Inflammatory macrophage treated with lipopolysaccharide for 1 hour (primary cell): ENCODE measurements at places on chromosomes 1 and 21.

GRCh38 chr21:36703123-36703522 is 4.2 kb downstream of the SIM2 start:
- no peak for DNase-seq

GRCh38 chr1:225735252-225736149 is 42.1 kb upstream of the SRP9 start:
- DNase-seq: no peak

- DNase-seq: peak; percentile 93
These were observed 32.4 kb upstream of the JUN start for GRCh38 chr1:58816072-58816746.

DNA sequence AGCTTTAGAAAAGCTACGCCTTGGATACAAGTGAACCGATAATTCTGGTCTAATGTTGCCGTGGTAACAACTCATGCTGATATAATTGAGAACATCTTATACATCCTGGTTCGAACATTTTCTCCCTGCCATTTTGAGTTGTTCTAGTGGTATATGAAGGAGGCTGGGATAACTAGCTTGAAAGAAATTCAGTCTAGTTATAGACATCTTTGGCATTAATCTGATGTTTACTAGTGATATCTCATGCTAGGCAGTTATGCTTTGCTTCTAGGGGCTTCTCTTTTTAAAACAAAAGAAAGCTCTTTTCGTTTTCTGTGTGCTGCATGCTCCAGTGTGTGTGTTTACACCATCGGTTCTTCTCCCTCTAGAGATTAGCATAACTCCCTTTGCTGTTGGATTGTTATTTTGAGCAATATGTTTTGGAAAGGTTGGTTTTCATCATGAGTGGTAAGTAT is 20.5 kb downstream of the PRKACB start:
- DNase-seq: no peak

DNA sequence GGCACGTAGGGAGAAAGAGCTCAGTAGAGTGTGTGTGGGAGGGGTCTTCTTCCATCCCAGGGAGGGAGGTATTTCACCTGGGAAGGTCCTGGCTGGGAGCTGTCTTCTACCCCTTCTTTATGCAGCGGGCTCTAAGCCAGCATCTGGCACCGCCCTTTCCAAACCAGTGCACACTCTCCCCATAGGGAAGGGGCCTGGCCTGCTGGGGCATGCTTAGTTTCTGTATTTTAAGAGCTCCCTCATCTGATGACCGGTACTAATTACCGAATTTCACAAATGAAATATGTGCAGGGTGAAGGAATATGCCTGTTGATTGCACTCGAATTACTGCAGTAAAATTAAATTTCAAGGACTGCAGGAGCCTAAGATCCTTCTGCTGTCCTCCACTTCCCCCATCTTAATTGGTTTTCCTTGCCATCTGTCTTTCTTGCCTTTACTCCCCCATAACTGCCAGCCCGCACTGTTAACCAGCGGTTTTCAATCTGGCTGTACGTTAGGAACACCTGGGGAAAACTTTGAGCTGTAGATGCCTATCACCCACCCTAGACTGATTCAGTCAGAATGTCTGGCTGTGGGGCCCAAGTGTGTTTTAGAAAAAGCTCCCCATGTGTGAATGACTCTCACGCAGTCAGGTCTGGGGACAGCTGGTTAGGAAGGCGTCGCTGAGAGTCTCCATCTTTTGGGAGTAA is 20.1 kb downstream of the GALNT2 start:
- DNase-seq: no peak

DNA sequence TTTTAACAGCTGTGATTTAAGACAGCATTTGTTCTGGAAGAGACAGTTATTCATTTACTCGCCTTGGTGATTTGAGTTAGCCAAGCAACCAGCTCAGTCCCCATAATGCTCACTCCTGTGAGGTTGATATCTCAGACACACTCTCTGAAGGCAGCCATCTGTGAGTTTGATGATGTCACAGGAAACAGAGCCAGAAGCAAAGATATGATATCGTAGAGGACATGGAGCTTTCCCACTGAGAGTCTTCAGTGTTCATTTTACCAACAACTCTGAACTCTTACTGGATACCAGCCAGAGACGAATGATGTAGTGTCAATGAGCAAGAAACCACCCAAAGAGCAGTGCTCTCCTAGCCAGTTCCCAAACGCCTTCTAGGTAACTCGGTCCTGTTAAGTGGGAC is 219.4 kb downstream of the SLC35F3 start:
- DNase-seq: no peak

DNA sequence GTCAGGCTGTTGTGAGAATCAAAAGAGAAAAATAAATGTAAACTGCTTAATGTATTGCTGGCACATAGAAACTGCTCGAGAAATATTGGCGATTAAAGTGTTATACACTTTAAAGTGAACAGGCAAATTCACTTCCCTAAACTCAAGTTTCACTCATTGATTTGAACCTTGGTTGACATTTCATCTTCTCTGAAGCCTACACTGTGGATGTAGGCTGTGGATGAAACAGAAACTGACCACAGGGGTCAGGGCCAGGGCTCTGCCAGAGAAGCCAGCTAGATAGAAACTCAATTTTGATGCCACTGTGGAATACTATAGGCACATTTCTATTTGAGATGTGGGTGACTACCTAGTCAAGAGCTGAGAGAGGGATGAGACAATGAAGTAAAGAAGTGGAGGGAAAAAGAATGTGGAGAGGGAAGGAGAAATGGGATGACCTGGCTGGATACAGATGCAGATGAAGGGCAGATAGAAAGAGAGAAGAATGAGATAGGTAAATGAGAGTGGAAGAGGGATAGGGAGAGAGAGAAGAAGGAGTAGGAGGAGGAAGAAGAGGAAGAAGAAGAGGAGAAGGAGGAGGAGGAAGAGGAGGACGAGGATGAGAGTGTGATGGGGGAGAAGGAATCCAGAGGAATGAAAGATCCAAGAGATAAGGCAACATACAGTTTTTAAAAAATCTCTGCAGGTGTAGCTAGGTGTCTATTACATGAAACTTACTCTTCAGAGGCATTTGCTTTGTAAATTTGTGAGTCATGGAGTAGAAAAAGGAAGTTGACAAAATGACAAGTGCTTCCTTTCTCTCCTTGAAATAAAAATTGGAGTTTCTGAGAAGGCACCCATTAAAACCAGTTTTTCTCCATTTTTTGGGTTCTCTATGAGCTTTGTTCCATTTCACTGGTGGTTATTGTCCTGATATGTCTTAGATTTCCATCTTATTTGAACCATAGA is 17.4 kb upstream of the CD1D start:
- DNase-seq: peak; percentile 47

DNA sequence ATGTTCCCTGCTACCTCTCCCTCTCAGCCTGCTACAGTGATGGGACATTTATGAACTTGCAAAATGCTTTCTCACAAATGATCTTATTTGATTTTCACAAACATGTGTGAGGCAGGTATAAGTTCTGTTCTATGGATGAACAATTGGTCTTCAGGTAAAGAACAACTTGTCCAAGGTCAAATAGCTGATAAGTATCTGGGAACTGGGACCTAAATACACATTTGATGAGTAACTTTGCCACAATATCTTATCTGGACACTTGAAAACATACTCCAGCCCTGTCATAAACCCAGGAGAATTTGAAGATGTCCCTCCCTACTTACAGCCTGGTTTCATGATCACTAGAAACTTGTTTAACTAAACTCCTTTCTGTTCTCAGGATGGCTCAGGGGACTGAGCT is 23.0 kb downstream of the LRRN2 start:
- no peak for DNase-seq

DNA sequence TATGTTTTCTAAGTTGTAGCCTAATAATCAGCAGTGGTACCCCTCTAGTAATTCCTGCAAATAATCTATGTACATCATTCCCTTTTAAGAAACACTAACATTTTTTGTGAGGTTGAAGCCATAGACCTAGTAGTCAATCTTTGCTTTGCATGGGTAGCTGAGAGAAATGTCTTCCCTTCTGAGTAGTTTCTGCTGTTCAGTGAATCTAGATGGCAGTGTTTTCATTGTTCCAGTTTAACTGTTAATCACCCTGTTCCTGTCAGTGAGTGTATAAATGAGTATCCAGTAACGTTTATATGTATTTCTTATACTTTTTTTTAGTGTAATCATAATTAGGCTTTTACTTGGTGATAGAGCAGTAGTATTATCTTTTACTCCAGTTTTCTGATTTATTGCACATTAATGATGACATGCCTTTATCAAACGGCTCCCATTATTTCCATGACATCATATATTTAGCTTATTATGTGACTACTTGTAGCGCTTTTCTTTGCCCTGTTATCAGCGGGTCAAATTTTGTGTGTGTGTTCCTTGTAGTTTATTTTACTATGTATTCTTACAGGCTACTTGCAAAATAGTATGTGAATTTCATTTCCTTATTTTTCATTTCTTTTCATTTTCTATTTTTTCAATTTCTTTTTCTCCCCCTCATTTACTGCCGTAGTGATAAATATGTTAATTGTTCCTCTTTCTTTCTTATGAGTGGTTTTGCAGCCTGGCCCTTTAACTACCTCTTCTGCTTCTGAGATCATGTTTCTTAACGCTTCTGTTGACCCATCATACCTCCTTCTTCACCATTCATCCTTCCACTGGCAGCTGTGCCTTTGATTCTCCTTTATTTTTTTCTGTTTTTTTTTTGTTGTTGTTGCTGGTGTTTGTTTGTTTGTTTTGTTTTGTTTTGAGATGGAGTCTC is 18.8 kb downstream of the CEP350 start:
- no peak for DNase-seq

GRCh38 chr1:93703643-93704042 is 22.0 kb upstream of the BCAR3 start:
- no peak for DNase-seq

DNA sequence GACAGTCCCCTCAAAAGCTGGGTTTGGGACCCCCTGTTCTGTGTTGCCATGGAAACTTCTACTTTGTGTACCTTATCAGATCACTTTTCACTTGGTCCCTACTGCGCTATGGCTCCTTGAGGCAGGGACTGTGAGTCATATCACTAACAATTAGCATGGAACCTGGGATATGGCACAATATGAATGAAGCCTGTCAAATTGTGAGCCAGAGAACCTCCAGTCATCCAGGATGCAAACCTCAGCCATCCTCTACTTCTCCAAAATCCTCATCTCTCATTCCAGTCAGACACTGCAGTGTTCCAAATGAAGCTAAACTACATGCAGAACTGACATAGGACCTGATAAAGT is 11.2 kb upstream of the CAPZB start:
- no peak for DNase-seq

DNA sequence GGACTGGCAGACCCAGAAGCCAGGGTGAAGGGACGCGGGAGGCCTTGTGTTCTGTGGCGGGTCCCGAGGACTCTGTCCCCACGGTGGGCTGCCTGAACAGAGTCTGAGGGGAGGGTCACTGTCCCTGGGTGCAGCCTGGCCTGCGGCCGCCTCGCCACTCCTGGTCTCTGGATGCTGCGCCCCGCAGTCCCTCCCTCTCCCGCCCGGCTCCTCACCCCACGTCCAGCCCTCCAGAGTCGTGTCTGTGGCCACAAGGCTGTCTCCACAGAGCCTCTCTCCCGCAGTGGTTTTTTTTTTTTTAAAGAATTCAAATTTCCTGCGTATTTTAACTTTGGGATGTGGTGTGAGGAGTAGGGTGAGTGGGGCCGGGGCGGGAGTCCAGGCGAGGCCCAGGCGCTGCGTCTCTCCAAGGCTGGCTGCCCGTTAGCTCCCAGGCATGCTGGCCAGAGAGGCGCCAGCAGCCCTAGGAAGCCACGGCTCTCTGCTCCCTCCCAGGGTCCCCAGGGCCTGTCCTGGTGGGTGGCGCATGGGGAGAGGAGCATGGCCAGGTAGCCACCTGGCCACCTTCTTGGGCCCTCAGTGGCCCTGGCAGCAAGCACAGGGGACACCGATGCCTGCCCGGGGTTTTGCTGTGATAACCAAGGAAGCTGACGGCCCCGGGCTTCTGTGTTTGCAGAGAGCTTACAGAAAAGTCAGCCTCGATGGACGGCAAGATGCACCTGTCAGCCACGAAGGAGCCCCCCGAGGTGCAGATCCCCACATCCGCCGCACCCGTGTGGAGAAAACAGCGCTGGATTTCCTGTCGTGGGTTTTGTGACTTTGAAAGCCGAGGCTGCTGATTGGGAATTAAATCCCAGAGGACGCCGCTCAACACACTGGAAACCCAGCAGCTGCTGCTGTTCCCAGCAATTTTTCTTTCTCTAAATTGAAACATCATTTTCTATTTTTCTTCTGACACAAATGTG is 72.8 kb downstream of the MORN1 start:
- DNase-seq: no peak

- no peak for DNase-seq
These were observed 228.5 kb downstream of the LRRC40 start for GRCh38 chr1:69976896-69977295.

DNA sequence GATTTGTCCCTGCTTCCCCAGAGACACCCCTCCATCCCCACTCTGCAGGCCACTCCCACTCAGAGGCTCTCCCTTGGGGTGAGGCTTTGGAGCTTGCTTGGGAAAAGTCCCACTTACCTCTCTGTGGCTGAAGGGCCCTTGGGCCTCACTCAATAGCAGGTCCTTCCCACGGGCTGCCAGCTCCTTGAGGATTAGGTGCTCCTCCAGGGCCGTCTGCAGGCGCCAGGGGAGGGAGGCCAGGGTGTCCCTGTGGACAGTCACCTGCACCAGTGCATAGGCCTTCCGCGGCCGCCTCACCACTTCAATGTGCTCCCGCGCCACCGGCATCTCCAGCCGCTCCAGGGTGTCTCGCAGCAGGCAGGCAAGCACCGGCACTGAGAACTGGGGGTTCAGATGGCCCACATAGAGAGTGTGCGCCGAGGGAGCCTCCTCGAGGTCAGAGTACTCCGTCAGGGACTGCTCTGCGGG is 1.4 kb downstream of the SLFNL1 start:
- DNase-seq: no peak

DNA sequence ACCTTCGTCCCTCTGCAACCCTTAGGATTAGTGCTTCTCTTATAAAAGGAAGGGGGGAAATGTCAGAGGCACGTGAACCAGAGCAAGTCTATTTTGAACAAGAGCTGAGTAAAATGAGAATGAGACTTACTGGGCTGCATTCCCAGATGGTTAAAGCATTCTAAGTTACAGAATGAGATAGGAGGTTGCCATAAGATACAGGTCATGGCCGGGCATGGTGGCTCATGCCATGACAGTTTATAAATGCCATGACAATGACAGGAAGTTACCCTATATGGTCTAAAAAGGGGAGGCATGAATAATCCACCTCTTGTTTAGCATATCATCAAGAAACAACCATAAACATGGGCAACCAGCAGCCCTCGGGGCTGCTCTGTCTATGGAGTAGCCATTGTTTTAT is 2.5 kb upstream of the AQP10 start:
- no peak for DNase-seq

DNA sequence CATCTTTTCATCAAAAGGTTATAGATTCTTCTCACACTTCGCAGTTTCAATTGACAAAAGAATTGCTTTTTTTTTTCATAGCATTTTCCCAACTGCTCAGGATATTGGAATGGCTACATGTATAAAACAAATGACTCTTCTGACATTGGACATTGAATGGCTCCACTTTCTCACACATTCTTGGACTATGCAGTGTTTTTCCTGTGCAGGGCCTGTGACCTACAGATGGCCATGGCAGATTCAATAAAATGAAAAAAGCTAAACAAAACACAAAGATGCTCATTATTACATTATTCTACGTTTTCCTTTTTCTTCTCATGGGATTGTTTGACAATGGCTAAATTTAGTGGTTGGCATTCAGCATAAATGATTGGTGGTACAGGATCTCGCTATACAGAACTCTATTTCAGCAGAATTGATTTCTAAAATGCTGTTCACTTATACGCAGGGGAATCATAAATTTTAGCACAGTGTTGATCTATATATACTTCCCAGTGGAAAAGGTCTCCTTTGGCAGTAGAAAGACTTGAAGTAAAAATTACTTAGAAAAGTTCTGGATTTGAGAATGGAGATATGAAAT is 115.6 kb upstream of the ADAMTS5 start:
- DNase-seq: no peak
